ENCODE measurements at places on chromosomes 7 and 10.

GRCh38 chr7:92835261-92835850, 1.0 kb downstream of the CDK6 start:
- H3K27ac ChIP-seq: peak overlapping the region; percentile 85
- peak overlapping the region; percentile 62 for H3K4me3 ChIP-seq
- peaks cover 13% of the 10 kb centered on the region for H3K4me1 ChIP-seq

GRCh38 chr7:155963771-155964195, 151.5 kb upstream of the SHH start:
- no peaks in the 10 kb centered on the region for H3K4me1 ChIP-seq
- no peak for DNase-seq
- no peak overlapping the region for H3K27ac ChIP-seq
- H3K4me3 ChIP-seq: no peak overlapping the region
- H3K27me3 ChIP-seq: no peaks in the 10 kb centered on the region

DNA sequence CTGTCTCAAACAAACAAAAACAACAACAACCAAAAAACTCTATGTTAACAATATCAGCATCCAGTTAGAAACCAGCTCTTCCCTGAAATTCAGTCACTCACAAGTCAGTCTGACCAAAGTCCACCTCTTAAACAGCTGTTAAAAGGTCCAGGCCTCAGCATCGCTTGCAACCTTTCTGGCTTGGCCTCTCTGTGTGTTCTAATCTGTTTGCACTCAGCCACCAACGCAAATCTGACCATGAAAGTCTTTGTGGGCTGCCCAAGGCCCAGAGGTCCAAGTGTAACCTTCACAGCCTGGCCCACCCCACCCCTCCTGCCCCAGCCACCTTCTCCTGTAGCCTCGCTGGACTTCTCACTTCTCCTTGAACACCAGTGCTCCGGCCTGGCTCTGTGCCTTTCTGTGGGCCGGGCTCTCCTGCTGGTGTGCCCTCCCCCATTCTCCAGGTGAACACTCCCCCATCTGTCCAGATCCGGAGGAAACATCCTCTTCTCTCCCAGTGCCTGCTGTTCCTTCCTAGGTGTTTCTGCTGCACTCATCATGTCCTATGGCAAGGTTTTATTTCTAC, 72.2 kb upstream of the EFCAB10 start:
- H3K4me1 ChIP-seq: peaks cover 35% of the 10 kb centered on the region
- H3K27ac ChIP-seq: no peak overlapping the region
- no peaks in the 10 kb centered on the region for H3K36me3 ChIP-seq
- DNase-seq: no peak
- H3K27me3 ChIP-seq: no peaks in the 10 kb centered on the region

- no peaks in the 10 kb centered on the region for H3K27me3 ChIP-seq
- no peaks in the 10 kb centered on the region for H3K36me3 ChIP-seq
- no peaks in the 10 kb centered on the region for H3K4me1 ChIP-seq
- no peak overlapping the region for H3K27ac ChIP-seq
- no peak for DNase-seq
Measured at GRCh38 chr10:69248117-69248730, 28.1 kb downstream of the HKDC1 start.

- no peaks in the 10 kb centered on the region for H3K27me3 ChIP-seq
- DNase-seq: no peak
- peaks cover 36% of the 10 kb centered on the region for H3K36me3 ChIP-seq
- H3K27ac ChIP-seq: no peak overlapping the region
Measured at GRCh38 chr10:127041552-127041951, 136.3 kb downstream of the DOCK1 start.

DNA sequence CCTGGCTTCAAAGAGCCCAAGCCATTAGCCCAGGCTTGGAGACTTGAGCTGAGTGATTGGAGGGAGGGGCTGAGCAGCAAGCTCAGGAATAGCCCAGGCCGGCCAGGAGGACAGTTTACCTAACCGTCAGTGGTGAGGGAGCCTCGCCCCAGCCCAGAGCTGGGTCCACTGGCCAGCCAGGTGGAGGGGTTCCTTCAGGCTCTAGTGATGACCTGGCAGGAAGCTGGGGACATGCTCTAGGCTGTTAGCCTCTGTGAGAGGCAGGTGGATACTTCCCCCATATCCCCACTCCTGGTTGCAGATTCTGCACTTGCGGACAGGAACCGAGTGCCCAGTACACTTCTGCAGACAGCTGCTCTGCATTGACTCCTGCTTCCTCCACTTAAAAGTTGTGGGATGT, 61.2 kb upstream of the ANTXRL start:
- no peaks in the 10 kb centered on the region for H3K4me1 ChIP-seq
- no peak for DNase-seq
- no peak overlapping the region for H3K27ac ChIP-seq

DNA sequence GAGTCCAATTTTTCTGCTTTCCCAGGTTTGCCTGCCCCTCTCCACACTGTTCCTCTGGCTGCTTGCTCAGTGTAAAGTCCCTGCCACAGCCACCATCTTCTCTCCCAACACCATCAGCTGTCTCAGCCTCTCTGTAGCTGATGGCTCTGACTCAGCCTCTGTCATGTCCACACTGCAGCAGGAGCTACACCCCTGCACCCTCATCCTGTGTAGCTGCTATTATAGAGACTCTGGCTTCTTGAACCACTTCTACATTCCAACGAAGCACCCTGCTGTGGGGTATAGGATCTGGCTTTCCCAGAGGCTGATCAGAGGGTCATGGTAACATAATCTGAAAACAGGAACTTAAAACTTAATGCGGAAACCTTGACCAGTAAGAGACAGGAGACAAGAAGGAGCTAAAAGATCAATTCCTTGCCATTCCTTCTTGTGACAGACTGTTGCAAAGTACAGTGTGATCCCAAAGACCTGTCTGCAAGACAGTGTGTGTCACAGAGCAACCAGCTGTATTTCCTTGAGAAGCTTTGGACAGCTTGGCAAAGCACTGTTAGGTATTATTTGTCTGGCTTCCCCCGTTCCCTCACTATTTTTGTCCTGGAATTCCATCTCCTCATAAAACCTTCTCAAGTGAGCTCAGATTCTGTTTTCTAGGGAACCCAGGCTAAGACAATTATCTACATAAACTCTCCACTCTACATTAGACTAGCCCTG, 42.3 kb downstream of the NRCAM start:
- H3K27ac ChIP-seq: no peak overlapping the region
- H3K4me1 ChIP-seq: no peaks in the 10 kb centered on the region
- H3K27me3 ChIP-seq: no peaks in the 10 kb centered on the region
- no peak overlapping the region for H3K4me3 ChIP-seq

All from thyroid gland (tissue), 4 donors.